ENCODE measurements at places on chromosomes 1 and 21.

GRCh38 chr1:179867493-179868330 lies 9.9 kb downstream of the TOR1AIP2 start:
- peak; percentile 45 for DNase-seq

- no peak for DNase-seq
Observed at GRCh38 chr1:183696981-183697380, 43.9 kb upstream of the APOBEC4 start.

DNA sequence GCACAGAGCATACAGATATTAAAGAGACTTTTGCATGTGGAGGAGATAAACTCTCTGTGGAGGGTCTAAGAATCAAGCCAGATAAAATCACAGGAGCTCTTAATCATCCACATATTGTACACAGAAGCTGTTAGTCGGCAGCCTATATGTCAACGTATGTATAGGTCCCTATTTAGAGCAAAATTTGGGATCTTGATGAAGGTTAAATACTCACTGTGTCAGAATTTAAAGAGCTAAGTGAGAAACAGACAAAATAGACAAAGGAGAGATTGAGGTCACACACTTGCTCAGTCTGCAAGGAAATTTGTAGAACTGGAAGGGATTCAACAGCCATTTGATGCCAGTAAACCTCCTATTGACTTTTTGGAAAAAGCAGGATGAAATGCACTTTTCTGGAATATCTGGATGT lies 4.1 kb upstream of the IRF2BP2 start:
- DNase-seq = no peak

DNA sequence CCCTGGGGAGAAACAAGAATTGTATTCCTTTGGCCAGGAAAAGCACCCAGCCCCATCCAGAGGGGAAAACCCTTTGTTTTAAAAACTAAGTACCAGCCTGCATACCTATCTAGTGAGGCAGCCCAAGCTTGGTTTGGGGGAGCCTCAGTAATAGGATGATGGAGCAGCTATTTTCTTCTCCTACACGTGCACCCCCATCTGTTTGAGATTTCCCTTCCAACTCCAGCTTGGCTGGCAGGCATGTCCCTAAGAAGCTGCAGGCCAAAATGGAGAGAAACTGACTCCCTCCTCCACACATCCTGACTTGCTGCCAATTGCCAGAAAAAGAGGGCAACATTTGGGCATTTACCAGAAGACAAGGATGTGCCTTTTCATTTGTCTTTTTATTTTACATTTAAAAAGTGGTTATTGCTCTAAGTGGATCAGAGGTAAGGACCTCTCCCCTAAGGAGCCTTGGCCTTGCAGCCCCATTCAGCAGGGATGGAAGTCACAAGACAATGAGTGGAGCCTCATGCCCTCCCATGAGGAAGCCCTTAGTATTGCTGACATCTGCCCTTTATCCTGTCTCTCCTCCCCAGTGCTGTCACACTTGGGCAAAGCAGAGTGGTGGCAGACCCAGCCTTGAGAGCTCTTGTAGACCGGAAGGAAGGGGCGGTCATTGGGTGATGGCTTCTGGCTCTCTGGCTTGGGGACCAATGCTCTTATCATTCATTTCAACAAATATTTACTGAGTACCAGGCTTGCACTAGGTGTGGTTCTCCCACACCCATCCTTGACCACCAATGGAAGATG lies 8.6 kb downstream of the FNDC5 start:
- no peak for DNase-seq

GRCh38 chr1:231279683-231280082 lies 38.7 kb downstream of the GNPAT start:
- no peak for DNase-seq

- DNase-seq = peak; percentile 44
Observed at GRCh38 chr1:198620951-198621824, 17.7 kb upstream of the PTPRC start.

- no peak for DNase-seq
Observed at GRCh38 chr1:165445388-165445787, 462 bp upstream of the RXRG start.

DNA sequence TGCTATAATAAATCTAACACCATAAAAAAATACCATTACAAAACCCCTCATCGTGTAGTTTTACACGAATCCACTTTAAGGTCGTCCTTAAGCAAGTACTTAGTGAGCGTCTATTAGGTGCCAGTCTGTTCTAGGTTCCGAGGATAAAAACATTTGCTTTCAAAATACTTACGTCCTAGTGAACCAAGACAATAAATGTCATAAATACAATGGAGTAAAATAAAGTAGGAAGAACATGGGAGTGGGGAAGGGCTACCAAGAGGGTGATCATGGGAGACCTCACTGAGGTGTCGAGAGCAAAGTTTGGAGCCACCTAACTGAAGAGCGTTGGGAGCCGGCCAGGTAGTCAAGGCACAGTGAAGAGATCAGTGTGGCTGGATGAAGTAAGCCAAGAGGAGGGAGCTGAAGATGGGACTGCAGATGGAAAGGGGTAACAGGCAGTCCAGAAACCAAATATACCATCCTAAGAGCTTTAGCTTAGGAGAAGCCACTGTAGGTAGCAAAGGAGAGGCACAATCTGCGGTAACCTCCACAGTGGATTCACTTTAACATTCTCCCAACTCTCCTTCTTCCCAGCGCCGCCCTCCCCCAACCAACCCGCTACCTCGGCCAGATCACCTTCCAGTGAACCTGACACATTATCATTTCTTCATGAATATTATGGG lies 684 bp downstream of the LTN1 start:
- peak; percentile 18 for DNase-seq

DNA sequence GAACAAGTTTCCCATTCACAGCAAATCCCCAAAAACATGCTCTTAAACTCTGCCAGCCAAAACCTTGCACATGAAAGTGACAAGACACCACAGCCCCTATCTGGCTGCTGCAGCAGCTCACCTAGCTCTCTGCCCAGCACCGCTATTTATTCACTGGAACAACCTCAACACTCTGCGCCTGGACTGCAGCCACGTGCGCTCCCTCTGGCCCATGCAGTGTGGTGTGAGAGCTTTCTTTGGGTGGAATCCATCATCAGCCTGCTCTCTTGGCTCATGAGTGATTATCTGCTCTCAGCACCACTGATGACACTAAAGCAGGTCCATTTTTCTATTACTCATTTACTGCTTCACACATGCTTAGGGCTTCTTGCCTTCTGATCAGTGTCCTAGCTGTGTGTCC lies 11.4 kb downstream of the KCNJ6 start:
- no peak for DNase-seq

Measured in MM.1S (cell line).